ENCODE measurements at places on chromosomes 16 and 17.

DNA sequence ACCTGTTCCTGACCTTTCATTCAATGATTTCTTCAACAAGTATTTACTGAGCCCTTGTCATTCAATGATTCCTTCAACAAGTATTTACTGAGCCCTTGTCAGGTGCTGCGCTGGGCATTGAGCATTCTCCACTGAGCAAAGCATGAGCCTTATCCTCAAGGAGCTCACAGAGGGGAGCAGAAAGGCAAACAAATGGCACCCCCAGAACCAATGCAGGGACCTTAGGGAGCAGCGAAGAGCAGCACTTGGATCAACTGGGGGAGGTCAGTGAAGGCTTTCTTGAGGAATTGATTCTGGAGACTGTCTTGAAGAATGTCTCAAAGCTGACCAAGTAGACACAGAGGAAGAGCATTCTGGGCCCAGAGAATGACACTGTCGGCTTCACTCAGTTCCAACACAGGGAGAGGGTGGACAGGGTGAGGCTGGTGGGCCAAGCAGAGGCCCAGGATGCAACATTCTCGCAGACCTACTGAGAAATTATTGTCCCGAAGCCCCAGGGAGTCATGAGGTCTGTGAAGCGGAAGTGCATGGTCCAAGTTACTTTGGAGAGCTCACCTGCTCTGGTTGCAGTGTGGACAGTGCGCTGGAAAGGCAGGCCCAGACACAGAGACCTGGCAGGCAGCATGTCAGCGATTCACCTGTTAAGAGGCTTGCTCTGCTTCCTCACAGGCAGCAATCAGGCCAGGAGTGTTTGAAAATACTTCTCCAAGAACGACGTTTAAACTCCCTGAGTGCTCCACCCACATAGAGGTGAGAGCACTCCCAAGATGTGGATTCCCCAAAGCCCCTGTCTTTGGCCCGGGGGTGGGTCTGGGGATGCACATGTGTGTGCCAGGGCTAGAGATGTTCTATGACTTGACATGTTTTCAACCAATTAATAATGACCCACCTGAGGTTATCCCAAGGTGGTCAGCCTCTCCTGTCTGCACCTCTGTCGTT is 3.2 kb upstream of the MPO start:
- no peak for DNase-seq

- DNase-seq: no peak
Observed at GRCh38 chr17:47995241-47995935, 24.5 kb downstream of the CDK5RAP3 start.

DNA sequence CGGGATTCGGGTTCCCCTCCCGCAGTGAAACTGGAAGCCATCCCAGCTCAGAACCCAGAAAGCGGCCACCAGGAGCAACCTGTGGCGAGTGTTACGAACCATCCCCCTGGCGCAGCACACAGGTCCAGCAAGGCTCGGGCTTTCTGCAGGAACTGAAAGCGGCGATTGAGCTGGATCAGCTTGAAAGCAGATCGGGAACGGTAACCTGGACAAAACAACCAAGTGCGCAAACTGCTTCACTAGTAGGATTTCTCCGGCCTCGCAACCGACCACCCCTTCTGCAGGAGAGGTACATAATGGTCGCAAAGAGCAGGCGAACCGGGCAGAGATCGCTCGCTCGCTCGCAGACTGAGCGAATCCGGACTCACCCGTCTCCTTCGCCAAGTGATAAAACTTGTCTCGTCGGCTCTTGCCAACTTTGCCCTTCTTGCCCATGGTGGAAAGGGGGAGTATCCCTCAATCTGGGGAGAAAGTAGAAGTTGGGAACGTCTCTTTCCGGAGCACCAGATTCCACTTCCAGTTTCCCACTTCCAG is 696 bp upstream of the PSMC5 start:
- no peak for DNase-seq

- DNase-seq: no peak
Observed at GRCh38 chr17:8482546-8482945, 46.9 kb downstream of the NDEL1 start.

- no peak for DNase-seq
Observed at GRCh38 chr16:84842516-84843148, 22.8 kb downstream of the CRISPLD2 start.

DNA sequence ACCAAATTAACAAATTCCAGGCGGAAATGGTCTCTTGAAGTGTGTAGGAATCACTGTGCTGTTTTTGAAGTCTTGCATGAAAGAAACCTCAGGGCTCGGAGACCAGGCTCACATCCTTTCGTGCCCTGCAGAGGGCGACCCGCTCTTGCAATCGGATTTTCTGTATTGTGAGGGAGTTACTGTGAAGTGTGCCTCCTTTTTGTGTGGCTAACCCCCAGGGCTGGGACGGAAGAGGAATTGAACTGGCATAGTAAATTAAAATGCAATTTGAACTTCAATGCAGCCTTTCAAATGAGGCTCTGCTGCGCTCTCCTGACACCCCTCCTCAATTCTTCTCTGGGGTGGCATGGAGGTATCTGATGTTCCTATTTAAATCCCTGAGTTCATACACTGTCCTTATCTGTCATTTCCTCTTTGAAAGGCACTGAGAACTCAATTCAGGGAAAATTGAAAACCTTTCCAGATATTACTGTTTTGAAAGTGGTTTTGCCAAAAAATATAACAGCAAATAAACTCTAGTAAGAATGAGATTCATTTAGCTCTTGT is 51.5 kb upstream of the MGAT5B start:
- no peak for DNase-seq

All from vagina (tissue), 2 donors.